NK-92 treated with Interleukin-12 subunit alpha and Interleukin-12 subunit beta, amount 100 ng/mL, for 24 hours (cell line): ENCODE measurements at places on chromosomes 7 and 10.

GRCh38 chr7:100157069-100157333, 1.5 kb downstream of the TRAPPC14 start:
- no peak for DNase-seq

DNA sequence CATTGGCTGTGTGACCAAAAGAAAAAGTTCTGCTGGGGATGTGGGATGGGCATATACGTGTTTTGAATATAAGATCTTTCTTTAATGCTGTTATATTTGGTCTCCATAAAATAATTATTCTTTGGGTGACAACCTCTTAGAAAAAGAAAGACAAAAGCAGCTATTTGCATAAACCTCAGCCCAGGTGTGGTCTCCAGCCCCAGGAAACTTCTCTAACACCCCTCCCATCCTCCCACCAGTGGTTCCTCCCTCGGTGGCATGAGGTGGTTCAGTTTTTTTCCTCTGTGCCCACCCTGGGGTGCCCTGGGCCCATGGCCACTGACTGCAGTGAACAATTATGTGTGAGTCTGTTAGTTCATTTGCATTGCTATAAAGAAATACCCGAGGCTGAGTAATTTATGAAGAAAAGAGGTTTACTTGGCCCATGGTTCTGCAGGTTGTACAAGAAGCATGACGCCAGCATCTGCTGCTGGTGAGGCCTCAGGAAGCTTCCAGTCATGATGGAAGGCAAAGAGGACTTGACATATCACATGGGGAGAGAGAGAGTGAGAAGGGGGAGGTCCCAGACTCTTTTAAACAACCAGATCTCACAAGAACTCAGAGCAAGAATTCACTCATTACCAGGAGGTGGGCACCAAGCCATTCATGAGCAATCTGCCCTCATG, 165.9 kb downstream of the CUX1 start:
- DNase-seq, result no peak

DNA sequence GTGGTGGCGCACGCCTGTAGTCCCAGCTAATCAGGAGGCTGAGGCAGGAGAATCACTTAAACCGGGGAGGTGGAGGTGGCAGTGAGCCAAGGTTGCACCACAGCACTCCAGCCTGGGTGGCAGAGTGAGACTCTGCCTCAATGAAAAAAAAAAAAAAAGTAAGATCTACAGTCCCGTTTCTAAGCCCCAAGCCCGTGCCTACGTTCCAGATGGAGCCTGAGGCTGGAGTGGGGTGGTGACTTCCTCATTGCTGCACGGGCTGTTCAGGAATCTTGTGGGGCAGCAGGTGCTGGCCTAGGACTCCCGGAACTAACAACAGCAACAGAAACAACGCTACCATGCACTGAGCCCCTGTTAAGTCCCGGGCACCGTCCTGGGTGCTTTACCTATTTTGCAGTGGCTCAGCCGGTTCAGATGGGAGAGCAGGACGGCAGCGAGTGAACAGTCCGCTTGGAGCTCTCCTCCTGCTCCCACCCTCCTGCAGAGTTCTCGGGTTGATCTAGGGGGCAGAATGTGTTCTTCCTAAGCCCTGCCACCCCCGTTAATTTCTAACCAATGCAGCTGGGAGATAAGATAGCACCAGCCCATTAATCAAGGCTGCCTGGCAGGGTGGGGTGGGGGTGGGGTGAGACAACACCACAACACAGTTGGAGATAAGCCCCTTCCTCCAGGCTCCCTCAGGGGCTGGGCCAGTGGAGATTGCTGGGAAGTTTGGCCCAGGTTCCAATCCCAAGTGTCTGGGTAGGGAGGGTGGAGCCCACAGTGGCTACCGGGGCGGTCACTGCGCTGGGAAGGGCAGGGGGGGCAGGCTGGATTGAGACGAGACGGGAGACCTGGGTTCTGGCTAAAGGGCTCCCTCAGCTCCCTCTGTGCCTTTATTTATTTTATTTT, 17.0 kb upstream of the SFRP5 start:
- DNase-seq, result no peak

GRCh38 chr7:72281308-72281707, 130.8 kb downstream of the CALN1 start:
- DNase-seq, result no peak

GRCh38 chr10:132640326-132641125, 102.9 kb downstream of the INPP5A start:
- no peak for DNase-seq

DNA sequence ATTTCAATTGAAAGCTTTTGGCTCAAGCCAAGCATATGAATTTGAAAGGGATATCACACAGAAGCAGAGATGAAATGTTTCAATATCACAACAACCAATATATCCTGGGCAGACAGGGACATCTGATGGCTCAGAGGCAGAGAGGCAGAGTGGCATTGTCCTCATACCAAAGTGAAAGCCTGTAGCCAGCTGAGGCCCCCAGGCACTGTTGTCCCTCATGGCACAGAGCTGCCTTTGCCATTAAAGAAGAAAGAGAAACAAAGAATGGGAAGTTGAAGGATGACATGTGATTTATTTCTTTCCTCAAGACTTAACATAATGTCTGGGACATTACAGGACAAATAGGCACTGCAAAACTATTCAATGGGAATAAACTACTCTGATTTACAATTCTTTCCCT, 504.3 kb upstream of the PCDH15 start:
- DNase-seq, result no peak

GRCh38 chr7:140033036-140033435, 29.7 kb downstream of the PARP12 start:
- no peak for DNase-seq

GRCh38 chr10:117139581-117140524, 1.8 kb upstream of the VAX1 start:
- DNase-seq, result no peak

- no peak for DNase-seq
Measured at GRCh38 chr10:49478819-49479218, 60.1 kb downstream of the ERCC6 start.

DNA sequence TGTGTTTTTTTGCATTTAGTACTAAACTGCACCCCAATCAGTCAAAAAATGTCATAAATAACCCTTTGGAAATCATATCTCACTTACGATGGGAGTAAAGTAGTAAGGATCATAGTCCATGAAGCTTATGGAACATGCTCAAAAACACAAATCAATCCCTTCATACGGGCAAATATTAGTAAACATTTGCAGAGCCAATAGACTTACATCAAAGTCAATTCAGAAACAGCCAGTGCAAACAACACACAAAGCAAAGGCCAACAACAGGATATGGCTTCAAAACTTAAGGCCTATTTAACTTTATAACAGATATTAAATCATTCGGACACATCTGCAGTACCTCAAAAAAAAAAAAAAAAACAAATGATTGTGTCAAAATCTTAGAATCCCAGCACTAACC, 32.1 kb downstream of the SGCE start:
- no peak for DNase-seq

DNA sequence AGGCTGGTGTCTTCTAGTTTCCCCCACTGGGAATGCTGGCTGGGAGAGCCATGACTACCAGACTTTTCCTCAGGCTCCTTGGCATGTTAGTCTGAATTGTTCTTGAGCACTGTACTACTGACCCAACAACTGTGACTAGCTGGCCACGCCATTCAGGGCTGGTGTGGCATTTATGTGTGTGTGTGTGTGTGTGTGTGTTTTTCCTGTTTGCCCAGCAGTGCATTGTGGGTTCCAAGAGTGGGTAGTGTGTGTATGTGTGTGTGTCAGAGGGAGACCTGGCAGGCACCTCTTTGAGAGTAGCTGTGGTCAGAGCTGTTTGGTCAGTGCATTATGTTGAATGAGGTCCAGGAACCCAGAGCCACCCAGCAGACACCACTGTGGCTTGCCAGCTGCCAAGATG, 9.2 kb downstream of the PCBD1 start:
- no peak for DNase-seq

- no peak for DNase-seq
Measured at GRCh38 chr7:157544226-157544625, 207.4 kb downstream of the DNAJB6 start.

DNA sequence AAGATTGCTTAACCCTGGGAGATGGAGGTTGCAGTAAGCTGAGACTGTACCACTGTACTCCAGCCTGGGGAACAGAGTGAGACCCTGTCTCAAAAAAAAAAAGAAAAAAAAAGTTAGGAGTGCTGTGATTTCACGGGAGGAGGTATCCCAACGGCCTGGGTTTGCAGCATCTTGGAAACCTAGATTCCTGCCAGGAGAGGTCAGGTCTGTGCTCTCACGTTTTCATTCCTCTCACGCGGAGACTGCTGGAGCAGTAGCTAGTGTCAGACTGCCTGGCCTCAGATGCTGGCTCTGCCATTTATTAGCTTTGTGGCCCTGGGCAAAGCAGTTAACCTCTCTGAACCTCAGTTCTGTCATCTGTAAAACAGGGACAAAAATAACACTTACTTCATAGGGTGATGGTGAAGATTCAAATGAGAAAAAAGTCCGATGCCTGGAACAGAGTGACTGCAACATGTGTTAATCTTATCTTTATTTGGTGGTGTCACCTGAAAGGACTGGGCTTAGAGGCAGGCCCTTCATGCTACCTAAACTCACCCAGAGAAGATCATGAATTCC, 94.9 kb downstream of the GAD2 start:
- no peak for DNase-seq

- DNase-seq, result no peak
Measured at GRCh38 chr10:71525092-71525491, 128.4 kb downstream of the CDH23 start.
